Stimulated activated CD4-positive, alpha-beta T cell treated with anti-CD3 and anti-CD28 coated beads, TNF-alpha, amount 100 ng/mL, for 4 hours (primary cell): ENCODE measurements at places on chromosomes 1 and 21.

DNA sequence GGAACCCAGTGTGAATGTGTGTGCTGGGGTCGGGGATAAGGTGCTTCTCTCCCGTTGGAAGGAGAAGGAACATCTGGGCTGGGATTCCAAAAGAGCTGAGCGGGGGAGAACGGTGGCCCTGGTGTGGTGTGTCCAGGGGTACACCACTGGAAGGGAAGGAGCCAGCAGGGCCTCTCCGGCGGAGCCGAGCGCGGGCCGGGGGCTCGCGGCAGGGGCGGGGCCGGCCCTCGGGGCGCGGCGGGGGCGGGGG lies 231 bp upstream of the RPS6KA1 start:
- DNase-seq = no peak

GRCh38 chr1:157673008-157673407 lies 27.6 kb downstream of the FCRL3 start:
- no peak for DNase-seq

GRCh38 chr1:147579532-147579931 lies 38.2 kb downstream of the BCL9 start:
- DNase-seq = no peak

GRCh38 chr21:17732306-17732705 lies 86.8 kb downstream of the C21orf91 start:
- no peak for DNase-seq

DNA sequence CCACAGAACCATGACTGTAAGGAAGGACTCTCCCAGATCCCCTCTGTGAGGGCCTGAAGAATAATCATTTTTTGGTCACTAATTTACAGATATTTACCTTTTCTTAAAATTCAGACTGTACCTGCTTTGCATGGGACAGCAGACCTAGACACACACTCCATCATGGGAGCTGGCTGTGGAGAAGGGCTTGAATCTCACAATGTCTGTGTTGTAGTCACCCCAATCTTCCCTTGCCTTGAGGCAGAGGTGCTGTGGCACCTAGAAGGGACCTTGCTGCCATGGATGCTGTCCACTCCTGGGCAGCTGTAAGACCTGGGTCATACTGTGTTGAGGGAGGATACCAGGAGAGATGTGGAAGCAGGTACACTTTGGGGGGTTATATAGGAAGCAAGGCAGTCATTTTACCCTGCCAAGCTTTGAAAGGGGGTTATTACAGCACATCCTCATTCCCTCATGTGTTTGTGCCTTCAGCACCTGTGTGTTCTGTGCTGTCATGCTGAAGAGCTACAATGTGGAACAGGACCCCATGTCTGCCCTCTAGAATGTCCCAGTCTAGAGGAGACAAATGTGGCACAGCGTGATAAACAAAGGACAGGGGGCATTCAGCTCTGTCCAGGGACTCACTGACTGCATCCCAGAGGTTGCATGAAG lies 27.1 kb downstream of the TRAF5 start:
- no peak for DNase-seq

GRCh38 chr1:38261574-38261973 lies 215.0 kb upstream of the POU3F1 start:
- DNase-seq = no peak

GRCh38 chr1:22767852-22768251 lies 57.2 kb downstream of the EPHB2 start:
- DNase-seq = no peak

DNA sequence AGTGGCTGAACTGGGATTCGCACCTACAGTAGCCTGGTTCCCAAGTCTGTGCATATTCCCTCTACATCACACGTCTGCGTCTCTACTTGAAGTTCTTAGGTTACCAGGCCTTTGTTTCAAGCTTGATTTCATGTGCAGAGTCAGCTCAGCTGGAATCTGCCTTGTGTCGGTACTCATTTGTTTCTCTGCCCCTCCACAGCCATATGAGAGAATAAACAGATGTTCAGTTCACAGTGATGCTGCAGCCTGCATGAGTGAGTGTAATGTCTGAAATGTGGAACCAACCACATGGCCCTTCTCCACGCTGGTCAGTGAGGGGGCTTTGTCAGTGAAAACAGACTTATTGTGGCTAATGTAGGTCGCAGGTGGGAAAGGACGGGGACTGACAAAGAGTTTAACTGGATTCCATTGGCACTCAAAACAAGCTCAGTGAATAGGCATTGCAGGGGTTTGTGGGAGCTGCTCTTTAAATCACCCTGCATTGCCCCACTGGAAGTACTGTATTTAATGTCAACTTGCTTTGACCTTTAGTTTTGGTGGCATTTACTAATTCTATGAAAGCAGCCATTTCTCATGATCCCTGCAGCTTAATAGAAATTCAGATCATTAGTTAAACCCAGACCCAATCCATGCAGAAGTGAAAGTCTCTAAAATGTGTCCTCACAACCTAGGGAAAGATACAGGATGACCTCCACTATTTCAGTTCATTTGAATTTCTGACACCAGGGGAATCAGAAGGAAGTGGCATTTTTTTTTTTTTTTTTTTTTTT lies 136.4 kb upstream of the FAM78B start:
- DNase-seq = no peak

GRCh38 chr1:67224856-67225255 lies 58.6 kb downstream of the IL23R start:
- no peak for DNase-seq

GRCh38 chr1:204410688-204411450 lies 748 bp downstream of the PPP1R15B start:
- no peak for DNase-seq

DNA sequence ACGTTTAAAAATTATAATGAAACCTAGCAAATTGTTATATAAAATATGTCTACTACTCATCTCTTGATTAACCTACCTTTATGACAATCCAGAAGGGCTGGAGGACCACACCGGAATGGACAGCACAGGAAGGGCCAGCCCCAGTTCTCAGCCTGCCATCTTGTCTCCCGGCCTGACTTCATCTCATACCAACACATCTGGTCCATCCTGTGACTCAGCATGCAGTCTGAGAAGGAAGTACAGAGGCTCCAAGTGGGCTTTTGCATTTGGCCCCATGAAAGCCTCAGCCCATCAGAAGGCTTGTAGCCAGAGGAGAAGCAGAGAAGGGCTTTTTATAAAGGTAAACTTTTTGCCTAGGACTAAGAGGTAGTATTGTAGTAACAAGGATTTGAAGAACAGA lies 436.6 kb downstream of the MRPL39 start:
- DNase-seq = no peak

- DNase-seq = no peak
These were observed 5.1 kb upstream of the TAF1A start for GRCh38 chr1:222594789-222595188.

- DNase-seq = no peak
These were observed 1.8 kb upstream of the CKS1B start for GRCh38 chr1:154972517-154973343.

DNA sequence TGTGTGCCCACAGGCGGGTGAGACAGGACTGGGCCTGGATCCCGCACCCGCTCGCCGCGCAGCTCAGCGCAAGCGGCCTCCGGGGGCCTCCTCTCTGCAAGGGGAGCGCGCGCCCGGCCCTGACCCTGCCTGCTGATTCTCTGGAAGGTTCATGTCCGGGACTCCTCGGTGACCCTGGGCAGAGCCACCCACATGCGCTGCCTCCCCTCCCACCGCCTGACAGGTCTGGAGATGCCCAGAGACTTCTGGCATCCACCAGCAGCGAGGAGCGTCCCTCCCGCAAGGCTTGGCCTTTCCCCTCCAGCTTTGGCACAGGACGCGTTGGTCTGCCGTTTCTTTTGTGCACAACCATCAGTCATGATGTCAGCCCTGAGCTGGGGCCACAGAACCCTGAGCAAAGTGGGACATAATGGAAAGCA lies 42.0 kb upstream of the COL6A2 start:
- no peak for DNase-seq

DNA sequence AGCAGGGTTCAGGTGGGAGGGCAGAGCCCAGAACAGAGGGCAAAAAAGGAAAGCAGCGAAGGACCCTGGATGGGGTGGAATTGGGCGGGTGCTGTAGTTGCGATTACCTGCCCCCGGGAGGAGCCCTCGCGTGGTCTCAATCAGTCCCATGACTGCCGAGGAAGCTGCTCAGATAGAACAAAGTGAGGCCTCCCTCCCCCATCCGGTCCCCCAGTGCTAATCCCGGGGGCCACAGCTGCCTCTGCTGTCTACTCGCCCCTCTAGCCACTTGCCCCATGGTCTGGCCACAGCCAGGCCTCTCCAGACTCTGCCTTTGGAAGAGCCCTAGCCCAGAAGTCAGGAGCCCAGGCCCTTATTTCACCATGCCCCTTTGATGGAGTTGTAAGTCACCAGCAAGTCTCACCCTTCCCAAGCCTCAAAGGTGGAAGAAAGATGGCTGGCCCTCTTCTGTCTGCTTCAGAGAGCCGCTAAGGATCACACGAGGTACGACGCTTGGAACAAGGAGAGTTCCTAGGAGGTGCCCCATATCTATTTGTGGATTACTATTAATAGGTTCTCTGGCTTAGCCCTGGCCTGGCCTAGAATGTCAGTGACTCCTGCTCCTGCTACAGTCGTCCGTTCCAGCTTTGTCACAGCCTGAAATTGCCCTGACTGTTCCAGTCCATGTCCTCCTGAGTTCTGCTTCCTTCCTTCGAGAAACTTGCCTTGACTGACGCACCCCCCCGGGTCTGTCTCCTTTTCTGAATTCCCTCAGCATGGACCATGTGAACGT lies 16.4 kb downstream of the ECHDC2 start:
- no peak for DNase-seq

DNA sequence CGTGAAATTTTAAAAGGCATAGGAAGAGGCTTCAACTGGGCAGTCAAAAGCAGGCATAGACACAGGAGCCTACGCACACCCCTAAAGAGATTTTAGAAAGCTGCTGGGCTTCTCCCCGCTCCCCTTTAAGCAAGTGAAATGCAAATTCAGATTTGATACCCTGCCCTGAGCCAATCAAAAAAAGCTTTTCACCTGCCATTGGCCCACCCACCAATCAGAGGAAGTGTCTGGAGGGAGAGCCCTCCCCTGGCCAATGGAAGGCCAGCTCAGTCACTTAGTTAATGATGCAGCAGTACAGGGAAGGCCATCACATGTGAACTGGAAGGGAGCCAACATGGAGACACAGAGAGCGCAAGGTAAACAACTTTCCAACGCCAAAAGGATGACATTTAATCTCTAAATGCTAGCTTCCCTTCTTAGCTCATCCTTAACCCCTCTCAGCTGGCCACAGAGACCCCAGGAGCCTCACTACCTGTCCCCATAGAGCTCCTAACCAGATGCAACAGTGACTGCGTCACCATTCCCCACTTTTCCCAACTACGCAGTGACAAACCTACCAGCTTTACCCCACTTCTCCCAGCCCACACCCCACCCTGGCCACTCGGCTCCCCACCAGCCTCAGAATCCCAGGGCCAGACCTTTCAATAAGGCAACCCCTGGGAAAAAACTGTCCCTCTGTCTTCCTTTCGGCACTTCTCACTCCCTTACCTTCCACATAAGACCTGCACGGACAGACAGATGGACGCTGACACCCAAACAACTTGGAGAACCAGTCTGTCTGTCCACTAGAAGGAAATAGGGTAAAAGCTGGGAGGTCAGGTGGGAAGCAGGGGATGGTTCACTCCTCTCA lies 71.0 kb downstream of the CD46 start:
- no peak for DNase-seq

GRCh38 chr1:183023601-183024316 lies 539 bp downstream of the LAMC1 start:
- DNase-seq = peak; percentile 1

GRCh38 chr1:208615371-208615770 lies 371.2 kb upstream of the PLXNA2 start:
- no peak for DNase-seq

GRCh38 chr1:61956016-61956645 lies 213.9 kb downstream of the PATJ start:
- DNase-seq = no peak

DNA sequence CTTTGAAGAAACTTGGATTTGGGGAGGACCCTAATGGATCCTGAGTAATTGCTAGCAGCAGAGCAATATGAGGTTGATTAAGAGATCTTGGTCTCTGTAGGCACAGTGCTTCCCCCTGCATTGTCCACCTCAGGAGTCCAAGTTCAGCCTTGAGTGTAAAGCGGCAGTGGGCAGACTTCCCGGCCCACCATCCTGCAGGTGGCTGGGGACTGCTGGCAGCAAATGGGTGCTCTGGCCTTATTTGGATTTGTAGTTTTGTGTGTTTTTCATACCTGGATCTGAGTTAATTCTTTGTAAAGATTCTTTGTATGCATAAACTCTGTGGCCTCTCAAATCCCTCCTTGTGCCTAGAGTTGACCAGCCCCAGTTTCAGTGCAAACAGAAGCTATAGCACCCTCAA lies 7.6 kb downstream of the BARHL2 start:
- DNase-seq = no peak

DNA sequence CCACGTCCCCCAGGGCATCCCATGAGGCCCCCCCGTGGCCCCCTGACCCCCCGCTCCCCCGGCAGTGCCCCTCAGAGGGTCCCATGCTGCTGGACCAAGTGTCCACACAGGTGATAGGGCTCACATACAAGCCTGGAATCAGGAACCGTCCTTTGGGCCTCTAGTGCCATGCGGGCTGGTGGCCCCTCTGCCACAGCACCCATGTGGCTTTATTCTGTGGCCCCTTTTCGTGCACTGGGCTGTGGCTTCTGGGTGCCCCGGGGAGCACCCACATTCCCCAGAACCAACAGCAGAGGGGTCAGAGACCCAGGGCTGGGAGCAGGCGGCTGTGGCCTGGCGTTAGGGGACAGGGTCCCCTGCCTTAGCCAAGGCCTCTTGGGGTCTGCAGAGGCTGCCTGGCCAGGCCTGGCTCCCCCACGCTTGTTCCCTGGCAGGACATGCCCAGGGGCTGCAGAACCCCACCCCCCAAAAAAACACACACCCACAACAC lies 31.7 kb downstream of the SLC19A1 start:
- DNase-seq = no peak
